Neural progenitor cell (in vitro differentiated cells): ENCODE measurements at places on chromosomes 11 and 22.

DNA sequence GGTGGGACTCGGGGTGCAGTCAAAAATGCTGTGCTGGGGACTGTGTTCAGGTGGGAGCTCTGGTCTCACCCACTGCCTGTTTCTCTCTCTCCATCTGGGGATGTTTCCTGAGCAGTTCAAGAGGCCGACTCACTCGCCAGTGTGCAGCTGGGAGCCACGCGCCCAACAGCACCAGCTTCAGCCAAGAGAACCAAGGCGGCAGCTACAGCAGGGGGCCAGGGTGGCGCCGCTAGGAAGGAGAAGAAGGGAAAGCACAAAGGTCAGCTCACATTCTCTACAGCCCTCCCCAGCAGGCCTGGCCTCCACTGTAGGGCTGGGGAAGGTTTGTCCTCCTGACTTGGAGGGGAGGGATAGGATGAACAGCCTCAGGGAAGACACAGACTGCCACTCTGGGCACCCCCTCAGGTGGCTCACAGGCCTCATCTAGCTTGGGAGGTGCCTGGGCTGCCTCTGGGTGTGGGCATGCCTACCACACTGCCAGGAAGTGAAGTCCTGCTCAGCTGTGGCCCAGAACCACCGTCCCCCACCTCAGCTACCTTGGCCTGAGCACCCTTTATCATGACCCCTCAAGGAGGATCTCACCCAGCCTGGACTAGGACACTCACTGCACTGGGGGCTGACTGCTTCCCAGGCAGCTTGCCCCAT is 13.0 kb downstream of the TUB start:
- H3K27me3 ChIP-seq: no peaks in the 10 kb centered on the region
- H3K4me3 ChIP-seq: no peak overlapping the region
- no peak for DNase-seq
- H3K36me3 ChIP-seq: no peaks in the 10 kb centered on the region
- H3K4me1 ChIP-seq: no peaks in the 10 kb centered on the region

DNA sequence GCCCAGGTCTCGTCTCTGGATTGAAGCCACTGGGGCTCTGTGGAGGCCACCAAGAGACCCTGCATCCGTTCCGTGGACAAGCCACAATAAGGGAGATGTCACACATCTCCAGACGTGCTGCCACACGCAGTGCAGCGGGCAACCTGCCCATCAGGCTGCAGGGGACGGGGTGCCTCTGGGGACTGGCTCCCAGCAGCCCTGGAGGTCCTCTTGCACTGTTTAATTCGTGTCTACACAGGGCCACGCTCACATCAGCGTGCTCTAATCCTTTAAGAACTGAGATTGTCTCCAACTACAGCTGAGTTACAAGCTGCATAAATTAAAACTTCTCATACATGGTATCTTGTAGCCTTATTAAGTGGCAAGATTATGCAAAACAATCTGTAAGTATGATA is 1232.2 kb downstream of the BRD1 start:
- no peak overlapping the region for H3K27ac ChIP-seq
- no peaks in the 10 kb centered on the region for H3K27me3 ChIP-seq
- no peaks in the 10 kb centered on the region for H3K4me1 ChIP-seq
- H3K4me3 ChIP-seq: no peak overlapping the region
- no peaks in the 10 kb centered on the region for H3K36me3 ChIP-seq

DNA sequence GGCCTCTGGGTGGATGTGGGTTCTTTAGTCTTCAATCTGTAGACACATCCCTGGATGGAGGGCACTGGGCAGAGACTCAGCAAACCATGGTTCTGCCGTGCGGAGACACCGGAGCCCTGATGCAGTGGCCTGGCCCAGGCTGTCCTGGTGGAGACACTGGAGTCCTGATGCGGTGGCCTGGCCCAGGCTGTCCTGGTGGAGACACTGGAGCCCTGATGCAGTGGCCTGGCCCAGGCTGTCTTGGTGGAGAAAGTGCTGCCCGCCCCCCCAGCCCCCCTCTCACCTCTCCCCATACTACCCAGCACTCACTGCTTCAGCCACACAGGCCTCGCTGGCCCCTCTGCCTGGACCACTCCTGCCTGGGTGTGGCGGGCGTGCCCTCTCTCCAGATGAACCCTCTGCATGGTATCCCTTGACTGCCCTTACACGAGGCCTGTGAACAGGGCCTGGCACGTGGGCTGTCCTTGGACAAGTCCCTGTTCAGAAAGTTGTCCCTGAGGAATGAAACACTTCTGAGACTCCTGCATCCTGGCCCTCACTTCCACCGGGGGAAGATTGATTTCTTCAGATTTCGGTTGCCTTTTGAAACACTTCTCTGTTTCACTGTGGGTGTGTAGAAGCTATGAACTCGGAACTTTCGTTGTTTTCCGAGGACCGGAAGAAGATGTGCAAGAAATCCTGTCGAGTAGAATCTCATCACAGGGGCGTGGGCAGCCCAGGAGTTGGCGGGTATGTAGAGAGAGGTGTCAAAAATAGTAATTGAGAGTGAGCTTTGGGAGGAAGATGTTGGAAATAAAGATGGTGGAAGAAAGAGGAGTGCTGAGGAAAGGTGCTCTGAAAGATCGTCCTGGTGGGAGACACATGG is 26.2 kb downstream of the IGHMBP2 start:
- no peak overlapping the region for H3K4me3 ChIP-seq
- no peaks in the 10 kb centered on the region for H3K27me3 ChIP-seq
- H3K4me1 ChIP-seq: no peaks in the 10 kb centered on the region
- H3K27ac ChIP-seq: no peak overlapping the region
- DNase-seq: no peak

GRCh38 chr22:26087816-26088215 is 81.4 kb upstream of the SEZ6L start:
- H3K4me3 ChIP-seq: no peak overlapping the region
- peaks cover 81% of the 10 kb centered on the region for H3K27me3 ChIP-seq
- H3K4me1 ChIP-seq: no peaks in the 10 kb centered on the region
- no peak overlapping the region for H3K27ac ChIP-seq

DNA sequence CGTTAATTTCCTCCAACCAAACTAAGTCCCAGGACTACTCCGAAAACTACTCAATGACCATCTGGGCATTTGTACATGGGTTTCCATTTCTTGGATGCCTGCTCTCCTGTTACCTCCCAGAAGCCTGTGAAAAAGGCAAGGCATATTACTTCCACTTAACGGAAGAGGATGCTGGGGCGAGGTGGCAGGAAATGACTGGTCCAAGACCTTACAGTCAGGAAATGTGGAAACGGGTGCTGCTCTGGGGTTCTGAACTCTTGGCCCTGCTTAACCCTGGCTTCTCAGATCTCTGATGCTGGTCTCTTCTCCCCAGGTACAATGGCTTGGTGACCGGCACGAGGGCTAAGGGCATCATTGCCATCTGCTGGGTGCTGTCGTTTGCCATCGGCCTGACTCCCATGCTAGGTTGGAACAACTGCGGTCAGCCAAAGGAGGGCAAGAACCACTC is 12.9 kb downstream of the ADORA2A start:
- H3K4me3 ChIP-seq: no peak overlapping the region
- H3K4me1 ChIP-seq: peaks cover 9% of the 10 kb centered on the region
- DNase-seq: no peak
- H3K27me3 ChIP-seq: no peaks in the 10 kb centered on the region
- H3K36me3 ChIP-seq: no peaks in the 10 kb centered on the region
- H3K27ac ChIP-seq: no peak overlapping the region

- H3K4me1 ChIP-seq: peaks cover 14% of the 10 kb centered on the region
- no peak overlapping the region for H3K4me3 ChIP-seq
- H3K36me3 ChIP-seq: no peaks in the 10 kb centered on the region
- no peak overlapping the region for H3K27ac ChIP-seq
These were observed 90.7 kb downstream of the WNT11 start for GRCh38 chr11:76115555-76115954.

- H3K4me3 ChIP-seq: no peak overlapping the region
- no peaks in the 10 kb centered on the region for H3K27me3 ChIP-seq
- no peak overlapping the region for H3K27ac ChIP-seq
- H3K36me3 ChIP-seq: no peaks in the 10 kb centered on the region
- H3K4me1 ChIP-seq: peaks cover 4% of the 10 kb centered on the region
These were observed 5.1 kb downstream of the APBB1 start for GRCh38 chr11:6413791-6414201.

- no peak for DNase-seq
- H3K4me3 ChIP-seq: no peak overlapping the region
- H3K27me3 ChIP-seq: no peaks in the 10 kb centered on the region
- H3K36me3 ChIP-seq: no peaks in the 10 kb centered on the region
- peaks cover 16% of the 10 kb centered on the region for H3K4me1 ChIP-seq
These were observed 3.5 kb downstream of the RRP8 start for GRCh38 chr11:6599881-6600390.

DNA sequence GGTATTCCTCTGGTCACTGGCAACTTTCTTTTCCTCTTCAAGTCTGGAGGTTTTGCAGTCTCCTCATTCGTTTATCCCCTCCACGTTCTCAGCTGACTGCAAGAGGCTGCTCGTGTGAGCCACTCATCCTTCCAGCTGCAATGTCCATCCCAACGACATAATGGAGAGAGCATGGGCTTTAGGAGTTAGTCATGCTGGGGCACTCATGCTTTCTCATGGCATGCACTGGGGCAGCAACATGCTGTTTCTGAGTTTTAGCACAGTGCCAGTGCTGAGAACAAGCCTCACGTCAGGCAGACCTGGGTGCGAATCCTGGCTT is 7.1 kb downstream of the DCPS start:
- no peaks in the 10 kb centered on the region for H3K27me3 ChIP-seq
- no peak overlapping the region for H3K4me3 ChIP-seq
- no peak overlapping the region for H3K27ac ChIP-seq
- H3K36me3 ChIP-seq: no peaks in the 10 kb centered on the region
- no peaks in the 10 kb centered on the region for H3K4me1 ChIP-seq

DNA sequence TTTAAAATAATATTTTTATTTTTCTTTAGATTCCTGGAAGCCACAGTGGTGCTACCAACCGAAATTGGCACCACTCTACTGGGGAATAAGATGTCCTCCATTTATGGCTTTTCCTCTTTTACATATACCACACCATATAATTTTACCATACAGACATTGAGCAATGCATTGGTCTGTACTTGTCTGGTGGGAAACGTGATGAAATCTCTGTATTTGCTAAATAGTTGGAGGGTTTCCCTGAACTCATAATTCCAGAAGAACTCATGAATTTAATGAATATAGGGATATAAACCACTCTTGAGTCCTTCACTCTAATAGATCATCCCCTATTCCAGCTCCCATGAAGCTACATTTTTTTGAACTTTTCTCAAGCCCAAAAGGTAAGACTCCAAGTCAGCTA is 28.0 kb upstream of the MMP13 start:
- no peaks in the 10 kb centered on the region for H3K27me3 ChIP-seq
- H3K27ac ChIP-seq: no peak overlapping the region
- H3K36me3 ChIP-seq: no peaks in the 10 kb centered on the region
- no peak for DNase-seq

GRCh38 chr11:8748317-8748716 is 65.7 kb downstream of the RPL27A start:
- no peak for DNase-seq
- no peaks in the 10 kb centered on the region for H3K27me3 ChIP-seq
- no peak overlapping the region for H3K27ac ChIP-seq
- H3K4me3 ChIP-seq: no peak overlapping the region
- no peaks in the 10 kb centered on the region for H3K36me3 ChIP-seq
- H3K4me1 ChIP-seq: no peaks in the 10 kb centered on the region

- H3K4me1 ChIP-seq: peaks cover 4% of the 10 kb centered on the region
- no peaks in the 10 kb centered on the region for H3K36me3 ChIP-seq
- no peak overlapping the region for H3K4me3 ChIP-seq
These were observed 209.6 kb downstream of the BRD1 start for GRCh38 chr22:49617866-49618676.

DNA sequence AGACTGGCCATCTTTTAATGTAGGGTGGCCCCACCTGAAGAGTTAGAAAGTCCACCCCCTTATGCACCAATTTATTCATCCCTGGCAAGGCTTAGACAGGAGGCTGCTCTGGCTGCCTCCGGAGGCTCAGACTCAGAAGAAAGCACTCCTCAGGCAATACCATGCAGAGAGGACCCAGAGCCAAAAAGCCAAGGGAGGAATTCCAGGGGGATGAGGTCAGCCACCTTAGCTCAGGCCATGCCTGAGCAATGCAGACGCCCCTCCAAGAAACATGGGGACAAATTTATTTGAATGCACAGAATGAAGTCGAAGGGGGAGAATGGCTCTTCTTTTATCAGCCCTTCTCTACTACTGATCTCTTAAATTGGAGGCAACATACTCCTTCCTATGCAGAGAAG is 39.7 kb upstream of the GLYAT start:
- no peaks in the 10 kb centered on the region for H3K36me3 ChIP-seq
- no peak overlapping the region for H3K4me3 ChIP-seq
- no peaks in the 10 kb centered on the region for H3K27me3 ChIP-seq
- H3K4me1 ChIP-seq: no peaks in the 10 kb centered on the region
- no peak for DNase-seq
- no peak overlapping the region for H3K27ac ChIP-seq

DNA sequence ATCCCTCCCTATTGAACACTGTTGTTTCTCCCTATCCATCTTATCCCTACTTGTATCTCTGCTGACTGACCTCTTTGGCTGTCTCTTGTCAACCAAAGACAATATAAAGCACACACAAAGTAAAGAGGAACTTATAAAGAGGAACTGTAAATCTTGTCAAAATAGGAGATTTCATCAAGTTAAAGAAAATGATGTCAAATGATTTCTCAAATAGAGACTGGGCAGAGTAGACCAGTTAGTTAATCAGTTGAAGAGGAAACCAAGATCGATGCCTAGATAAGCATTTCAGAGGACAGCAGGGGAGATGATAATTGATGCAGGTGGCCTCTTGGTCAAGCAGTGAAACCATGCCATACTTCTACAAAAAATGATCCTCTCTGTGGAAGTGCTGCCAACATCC is 22.7 kb downstream of the KCNQ1OT1 start:
- no peaks in the 10 kb centered on the region for H3K27me3 ChIP-seq
- no peak overlapping the region for H3K4me3 ChIP-seq
- H3K27ac ChIP-seq: no peak overlapping the region
- peaks cover 19% of the 10 kb centered on the region for H3K4me1 ChIP-seq

DNA sequence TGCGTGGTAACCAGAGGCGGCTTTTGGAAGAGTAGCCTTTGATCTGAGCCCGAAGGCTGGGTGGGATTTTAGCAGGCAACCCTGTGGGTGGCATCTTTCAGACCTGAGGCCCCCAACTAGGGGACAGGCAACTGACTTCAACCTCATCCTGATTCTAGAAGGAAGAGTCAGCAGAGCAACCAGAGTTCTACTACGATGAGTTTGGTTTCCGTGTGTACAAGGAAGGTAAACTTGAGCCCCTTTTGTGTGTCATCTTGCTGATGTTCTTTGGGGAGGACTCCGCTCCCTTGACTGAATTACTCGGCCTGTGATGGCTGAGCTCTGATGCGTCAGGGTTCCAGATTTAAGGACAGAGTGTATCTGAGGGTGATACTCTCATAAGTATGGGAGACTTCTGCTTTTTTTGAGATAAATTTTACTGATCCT is 31.6 kb downstream of the SGSM3 start:
- H3K27ac ChIP-seq: no peak overlapping the region
- no peak for DNase-seq
- H3K36me3 ChIP-seq: no peaks in the 10 kb centered on the region

DNA sequence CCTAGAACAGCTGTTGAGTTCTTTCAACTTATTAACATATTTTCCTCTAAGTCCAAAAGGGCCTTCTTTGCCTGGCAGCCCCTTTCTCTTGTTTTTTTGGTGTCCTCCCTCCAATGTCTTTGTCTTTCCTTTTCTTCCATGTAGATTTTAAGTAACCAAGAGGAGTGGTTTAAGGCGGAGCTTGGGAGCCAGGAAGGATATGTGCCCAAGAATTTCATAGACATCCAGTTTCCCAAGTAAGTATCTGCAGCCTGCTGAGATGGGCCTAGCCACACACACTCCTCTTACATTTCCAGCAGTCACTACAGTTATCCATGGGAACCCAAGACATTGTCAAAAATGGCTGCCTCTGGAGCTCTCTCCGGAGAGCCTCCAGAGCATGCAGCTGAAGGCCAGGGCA is 4.5 kb upstream of the TMA7B start:
- no peaks in the 10 kb centered on the region for H3K36me3 ChIP-seq
- H3K27me3 ChIP-seq: no peaks in the 10 kb centered on the region
- no peak overlapping the region for H3K27ac ChIP-seq
